ENCODE measurements at places on chromosomes 3 and 15.
A peak's percentile ranks its signal among the peaks of the same experiment; 100 is the strongest.

GRCh38 chr3:3625544-3626271, 173.5 kb upstream of the LRRN1 start:
- DNase-seq: no peak

DNA sequence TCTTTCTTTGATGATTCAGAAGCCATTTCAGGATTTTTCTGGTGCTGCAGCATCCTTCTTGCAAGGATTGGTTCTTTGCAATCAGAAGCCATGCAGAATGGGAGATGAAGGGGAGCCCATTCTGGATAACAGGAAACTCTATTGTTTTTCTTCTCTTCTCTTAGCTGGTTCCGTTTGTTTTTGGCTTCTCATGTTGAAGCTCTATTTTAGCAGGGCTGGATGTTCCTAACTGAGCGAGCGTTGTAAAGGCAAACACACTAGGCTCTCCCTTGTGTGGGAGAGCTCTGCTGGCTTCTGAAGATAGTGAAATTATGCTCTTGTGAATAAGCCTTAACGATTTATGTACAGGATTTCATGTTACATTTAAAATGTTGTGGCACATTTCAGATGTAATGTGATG, 8.3 kb downstream of the CACNA1D start:
- no peak for DNase-seq

DNA sequence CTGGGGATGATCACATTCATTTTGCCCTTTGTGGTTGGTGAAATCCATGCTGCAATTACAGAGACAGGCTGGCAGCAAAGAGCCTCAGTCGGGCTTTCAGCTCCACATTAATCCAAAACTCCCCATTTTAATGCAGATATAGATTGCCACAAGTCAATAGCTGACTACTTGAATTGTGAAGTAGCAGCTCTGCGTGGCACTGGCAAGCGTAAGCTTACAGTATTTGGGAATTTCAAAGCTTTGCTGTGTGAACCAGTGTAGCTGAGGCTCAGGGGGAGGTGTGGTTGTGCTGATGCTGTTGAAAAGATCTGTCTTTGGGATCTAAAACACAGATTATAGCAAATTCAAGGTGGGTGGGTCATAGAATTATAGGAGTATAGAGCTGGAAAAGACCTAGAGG, 290.3 kb upstream of the ONECUT1 start:
- no peak for DNase-seq

DNA sequence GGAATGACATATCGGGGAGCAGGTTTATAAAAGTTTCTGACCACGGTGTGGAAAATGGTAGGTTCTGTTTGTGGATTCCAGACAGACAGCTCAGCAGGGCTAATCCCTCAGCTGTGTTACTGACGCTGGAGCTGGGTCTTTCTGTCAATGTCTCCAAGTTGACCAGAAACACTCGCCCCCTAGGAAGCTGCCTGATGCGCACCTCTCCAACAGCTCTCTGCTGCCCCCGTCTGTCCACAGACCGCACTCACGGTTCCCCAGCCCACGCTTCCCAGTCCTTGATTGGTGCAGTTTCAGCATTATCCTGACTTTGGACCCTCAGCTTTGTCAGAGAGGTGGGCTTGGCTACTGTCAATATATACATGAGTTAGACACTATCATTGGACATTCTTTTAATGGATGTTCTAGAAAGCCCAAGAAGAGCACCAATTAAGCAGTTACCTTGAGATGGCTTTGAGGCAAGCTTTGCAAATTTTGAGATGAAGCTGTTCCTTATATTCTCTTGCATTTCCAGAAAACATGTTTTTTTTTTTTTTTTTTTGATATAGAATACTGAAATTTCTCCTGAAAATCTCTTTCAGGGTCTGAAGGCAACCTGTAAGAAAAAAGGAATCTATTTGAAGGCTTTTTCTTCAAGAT, 98.9 kb upstream of the TBC1D5 start:
- peak; percentile 68 for DNase-seq

DNA sequence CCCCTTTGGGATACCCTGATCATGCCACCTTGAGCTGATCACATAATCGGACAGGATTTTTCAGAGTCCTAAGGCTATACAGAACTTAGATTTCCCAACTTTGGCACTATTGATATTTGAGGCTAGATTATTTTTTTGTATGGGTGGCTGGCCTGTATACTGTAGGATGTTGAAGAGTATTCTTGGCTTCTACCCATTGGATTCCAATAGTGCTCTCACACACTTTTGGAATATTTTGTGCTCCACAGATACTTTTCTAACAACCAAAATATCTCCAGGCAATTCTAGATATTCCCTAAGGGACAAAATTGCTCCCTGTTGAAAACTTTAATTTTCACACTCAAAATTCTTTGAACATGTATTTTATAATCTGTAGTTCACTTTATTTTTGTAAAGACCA, 125.1 kb downstream of the ABI3BP start:
- DNase-seq: no peak

GRCh38 chr3:35724106-35724505, 84.8 kb downstream of the ARPP21 start:
- no peak for DNase-seq

- no peak for DNase-seq
Measured at GRCh38 chr15:81981908-81982307, 63.9 kb downstream of the MEX3B start.

- DNase-seq: no peak
Measured at GRCh38 chr3:95965704-95966336, 848.6 kb upstream of the EPHA6 start.

DNA sequence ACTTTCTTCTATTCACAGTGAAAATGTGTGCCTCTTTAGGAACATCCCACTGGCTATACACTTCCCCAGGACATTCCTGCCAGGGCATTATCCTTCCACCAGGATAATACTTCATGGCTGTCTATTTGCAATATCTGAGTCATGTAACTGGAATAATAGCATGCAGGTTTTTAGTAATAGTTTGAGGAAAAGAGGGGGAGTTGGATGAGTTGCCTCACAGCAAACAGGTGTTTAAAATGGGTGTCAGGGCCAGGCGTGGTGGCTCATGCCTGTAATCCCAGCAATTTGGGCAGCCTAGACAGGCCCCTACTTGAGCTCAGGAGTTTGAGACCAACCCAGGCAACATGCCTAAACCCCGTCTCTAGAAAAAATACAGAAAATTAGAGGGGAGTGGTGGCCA, 585.9 kb downstream of the DIPK2A start:
- no peak for DNase-seq

DNA sequence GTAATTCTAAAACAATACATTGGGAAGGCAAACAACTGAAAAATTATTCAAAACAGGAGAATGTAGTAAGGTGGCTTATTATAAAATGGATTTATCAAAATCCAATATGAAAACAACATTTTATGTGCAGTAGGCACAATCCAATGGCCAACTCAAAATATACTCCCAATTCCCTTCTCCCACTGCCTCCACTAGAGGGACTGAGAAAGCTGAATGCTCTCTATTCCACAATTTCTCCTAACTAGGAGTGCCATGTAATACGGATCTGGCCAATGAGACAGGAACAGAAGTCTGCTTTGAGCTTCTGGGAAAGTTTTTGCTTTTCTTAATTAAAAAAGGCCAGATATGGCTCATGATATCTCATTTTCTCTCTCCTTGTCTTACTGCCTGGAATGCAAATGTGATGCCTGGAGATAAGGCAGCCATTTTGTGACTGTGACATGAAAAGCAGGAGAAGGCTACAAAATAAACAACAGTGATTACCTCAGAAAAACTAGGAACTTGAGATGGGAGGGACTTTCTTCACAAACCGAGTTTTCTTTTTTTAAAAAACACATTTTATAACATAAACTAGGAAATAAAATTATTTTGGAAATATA, 18.8 kb upstream of the VGLL4 start:
- no peak for DNase-seq

DNA sequence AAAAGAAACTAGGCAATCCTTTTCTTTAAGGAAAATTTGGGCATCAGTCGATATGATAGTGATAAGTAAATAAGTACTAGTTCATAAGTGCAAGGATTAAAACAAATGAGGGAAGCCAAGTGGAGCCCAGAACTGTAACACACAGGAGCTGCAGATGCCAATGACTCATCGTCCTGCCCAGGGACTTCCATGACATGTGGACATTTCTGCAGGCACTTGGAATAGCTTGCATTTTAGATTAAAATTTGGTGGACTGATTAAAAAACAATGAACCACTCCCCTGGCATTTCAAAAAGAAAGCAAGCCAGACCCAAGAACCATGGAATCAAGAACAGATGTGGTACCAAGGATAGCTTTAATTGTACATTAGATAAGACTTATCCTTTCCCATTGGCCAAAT, 2.9 kb downstream of the SAMD7 start:
- DNase-seq: no peak

GRCh38 chr15:57018151-57018550, 99.7 kb downstream of the TCF12 start:
- DNase-seq: no peak

DNA sequence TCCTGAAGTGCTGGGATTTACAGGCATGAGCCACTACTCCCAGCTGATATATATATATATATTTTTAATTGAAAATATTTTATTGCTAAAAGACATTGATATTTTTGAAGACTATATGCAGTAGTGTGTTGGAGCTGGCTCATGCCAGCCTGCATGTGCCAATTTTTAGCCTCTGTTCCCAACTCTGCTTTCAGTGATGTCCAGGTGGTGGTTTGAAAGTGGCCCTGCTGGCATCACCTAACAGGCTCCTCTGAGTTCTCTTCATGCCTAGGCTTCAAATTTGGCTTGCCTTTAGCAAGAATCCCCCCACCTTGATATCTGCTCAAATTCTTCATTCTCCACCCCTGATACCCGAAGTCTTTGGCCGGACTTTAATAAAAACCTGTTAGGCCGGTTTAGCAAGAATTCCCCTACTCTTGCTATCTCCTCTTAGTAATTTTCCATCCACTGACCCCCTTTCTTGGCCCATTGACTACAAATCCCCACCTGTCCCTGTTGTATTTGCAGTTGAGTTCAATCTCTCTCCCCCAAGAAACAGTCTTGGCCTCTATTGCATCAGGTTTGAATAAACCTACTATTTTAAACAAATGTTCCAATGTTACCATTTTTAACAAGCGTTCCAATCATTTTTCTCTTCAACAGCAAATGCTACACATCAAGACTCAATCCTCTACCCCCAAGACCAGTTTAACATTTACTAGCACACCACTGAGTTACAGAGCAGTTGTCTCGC, 23.9 kb upstream of the CTSH start:
- no peak for DNase-seq

DNA sequence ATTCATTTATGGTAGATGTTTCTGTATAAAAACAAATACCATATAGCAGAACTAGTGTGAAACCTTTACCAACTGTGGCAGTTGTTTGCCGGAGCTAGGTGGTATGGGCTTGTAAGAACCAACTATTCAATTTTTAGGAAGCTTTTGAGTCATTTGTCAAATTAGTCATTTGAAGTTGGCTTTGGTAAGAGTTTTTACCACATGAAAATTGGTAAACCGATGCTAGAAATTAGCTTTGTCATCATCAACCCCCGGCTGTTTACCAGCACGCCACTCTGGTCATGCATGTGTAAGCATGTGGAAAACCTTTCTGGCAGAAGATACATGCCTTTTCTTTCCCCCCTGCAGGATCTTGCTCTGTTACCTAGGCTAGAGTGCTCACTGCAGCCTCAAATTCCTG, 63.3 kb downstream of the IL1RAP start:
- DNase-seq: peak; percentile 78

GRCh38 chr15:52652984-52653383, 26.2 kb downstream of the ATOSA start:
- DNase-seq: no peak

- no peak for DNase-seq
Measured at GRCh38 chr3:194272221-194272620, 78.9 kb downstream of the CPN2 start.

DNA sequence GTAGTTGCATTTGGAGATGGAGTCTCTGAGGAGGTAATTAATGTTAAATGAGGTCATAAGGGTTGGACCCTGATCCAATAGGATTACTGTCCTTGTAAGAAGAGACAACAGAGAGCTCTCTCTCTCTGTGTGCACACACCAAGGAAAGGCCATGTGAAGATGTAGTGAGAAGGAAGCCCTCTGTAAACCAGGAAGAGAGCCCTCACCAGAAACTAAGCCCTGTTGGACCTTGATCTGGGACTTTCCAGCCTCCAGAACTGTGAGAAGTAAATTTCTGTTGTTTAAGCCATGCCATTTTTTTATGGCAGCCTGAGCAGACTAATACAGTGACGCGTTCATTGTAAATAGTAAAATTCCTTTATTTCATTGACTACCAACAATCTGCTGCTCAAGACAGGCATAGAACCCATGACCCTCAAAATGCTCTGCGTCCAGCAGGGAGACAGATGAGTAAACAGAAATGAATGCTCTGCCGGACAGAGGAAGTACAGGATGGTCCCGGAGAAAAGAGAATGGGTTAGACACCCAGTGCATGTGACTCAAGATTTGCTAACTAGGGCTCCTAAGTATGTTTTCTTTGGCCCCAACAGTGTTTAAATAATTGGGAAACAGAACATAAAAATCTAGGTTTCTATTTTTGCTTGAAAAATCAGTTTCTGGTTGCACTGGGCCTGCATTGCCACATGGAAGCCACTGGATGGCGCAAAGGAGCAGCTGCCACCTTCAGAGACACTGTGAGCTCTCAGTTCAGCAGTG, 37.9 kb upstream of the TNFAIP8L3 start:
- peak; percentile 15 for DNase-seq

GRCh38 chr15:91126080-91126479, 26.0 kb downstream of the SV2B start:
- DNase-seq: no peak

DNA sequence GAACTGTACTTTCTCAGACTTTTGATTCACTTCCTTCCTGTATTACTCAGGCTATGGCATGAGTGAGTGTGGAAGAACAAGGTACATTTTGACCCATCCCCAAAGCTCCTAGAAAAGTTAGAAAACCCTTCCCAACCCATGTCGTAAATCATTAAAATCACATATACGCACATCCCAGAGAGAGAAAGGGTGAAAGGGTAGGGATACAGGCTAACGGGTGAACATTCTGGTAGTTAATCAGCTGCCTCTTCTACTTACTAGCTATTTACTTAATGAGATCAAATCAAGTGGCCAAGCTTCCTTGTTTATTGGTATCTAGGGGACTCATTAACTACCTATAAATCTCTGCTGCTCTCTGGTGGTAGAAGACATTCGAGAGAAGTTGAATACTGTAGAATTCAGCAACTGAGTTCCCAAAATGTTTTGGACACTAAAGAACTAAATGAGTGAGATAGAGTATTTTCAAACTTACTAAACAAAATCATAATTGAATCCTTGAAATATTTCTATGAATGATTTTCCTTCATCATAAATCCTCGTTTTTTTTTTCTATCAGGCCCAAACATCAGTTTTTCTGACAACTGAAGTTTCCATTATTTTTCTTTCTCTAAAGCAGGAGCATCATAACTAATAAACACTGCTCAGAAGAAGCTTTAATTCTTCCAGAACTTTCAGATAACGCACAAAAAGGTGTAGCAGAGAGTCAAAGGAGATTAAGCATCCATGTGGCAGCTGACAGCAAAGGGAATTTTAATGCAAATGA, 124.2 kb downstream of the IMPG2 start:
- peak; percentile 27 for DNase-seq

GRCh38 chr3:139715743-139716360, 38.1 kb upstream of the NMNAT3 start:
- no peak for DNase-seq

- no peak for DNase-seq
Measured at GRCh38 chr3:115245899-115246298, 98.8 kb upstream of the ZBTB20 start.

All from activated CD4-positive, alpha-beta T cell treated with anti-CD3 and anti-CD28 coated beads, Interleukin-2, Interleukin-4, amounts not matched to agents 100 ng/mL and 50 ng/mL, durations not matched to agents 16 hours and 8 hours (primary cell).